ENCODE measurements at places on chromosomes 2 and 18.
A peak's percentile ranks its signal among the peaks of the same experiment; 100 is the strongest.

- peak; percentile 98 for DNase-seq
Measured at GRCh38 chr2:102063941-102064678, 72.3 kb downstream of the IL1R2 start.

- no peak for DNase-seq
Measured at GRCh38 chr2:134269972-134270735, 16.3 kb downstream of the MGAT5 start.

DNA sequence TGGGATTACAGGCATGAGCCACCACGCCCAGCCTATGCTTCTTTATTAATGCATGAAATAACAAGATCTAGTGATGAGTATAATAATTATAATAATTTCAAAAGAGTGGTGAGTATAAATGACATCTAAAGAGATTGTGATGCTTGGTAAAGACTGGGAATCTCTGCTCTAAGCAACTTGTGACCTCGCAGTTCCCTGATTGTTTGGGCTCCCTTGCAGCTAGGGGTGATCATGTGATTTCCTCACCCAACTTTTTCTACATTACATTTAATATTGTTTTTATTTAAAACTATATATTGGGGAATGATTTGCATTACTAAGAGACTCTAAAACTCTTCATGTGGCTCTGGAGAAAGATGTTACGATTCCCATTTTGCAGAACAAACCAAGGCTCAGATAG lies 4.1 kb upstream of the PPM1B start:
- no peak for DNase-seq

GRCh38 chr2:57510704-57511103 lies 535.9 kb upstream of the VRK2 start:
- no peak for DNase-seq

DNA sequence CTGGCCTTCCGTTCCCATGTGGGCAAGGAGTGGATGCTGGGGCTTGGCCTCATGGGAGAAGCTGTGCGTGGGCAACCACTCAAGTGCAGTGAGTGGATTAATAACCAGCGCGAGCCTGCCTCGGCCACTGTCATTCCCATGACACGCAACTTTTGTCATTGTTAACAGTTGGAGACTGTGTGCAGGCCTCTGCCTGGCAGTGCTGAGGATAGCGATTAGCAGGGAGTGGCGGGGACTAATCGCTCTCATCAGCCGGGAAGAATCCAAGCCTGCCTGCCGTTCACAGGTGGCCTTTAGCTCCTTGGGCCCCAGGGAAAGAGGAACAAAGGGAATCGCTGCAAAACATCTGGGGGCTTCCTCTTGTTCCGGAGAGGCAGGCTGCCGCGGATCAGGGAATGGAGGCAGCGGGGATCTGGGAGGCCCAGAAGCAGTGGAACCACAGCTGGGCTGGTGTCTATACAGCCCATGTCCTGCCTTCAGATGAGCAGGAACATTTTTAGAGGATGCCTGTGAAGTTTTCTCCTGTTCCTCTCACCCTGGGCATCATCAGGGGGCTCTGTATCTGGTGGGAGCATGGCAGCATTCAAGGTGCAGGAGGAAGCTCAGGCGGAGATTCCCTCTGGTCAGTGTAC lies 53.8 kb downstream of the CTIF start:
- DNase-seq: no peak

DNA sequence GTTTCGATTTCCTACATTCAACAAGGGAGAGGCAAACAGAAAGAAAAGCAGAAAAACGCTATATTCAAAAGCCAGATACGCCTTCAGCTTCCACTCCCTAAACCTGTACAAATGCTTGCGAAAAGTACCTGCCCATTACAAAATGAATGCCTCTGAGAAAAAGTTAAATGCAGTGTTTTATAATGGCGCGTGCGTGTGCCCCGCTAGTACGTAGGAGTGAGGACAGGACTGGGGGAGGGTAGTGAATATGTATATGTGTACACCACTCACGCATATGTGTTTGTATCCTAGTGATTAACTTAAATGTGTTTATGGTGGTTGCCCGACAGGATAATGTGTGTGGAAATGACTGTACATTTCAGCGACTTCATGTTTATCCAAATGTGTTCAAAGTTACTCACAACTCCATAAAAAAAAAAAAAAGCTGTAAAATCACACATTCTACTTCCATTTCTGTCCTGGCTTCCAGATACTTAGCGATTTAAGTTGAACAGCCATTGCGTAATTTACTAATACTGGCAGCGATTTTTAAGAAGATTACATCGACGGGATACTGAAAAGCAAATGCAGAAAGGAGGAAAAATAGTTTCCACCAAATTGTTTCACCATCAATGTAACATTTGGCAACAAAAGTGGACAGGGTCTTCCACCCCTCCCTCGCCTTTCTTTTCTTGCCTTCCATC lies 1.3 kb downstream of the NEUROD1 start:
- no peak for DNase-seq

DNA sequence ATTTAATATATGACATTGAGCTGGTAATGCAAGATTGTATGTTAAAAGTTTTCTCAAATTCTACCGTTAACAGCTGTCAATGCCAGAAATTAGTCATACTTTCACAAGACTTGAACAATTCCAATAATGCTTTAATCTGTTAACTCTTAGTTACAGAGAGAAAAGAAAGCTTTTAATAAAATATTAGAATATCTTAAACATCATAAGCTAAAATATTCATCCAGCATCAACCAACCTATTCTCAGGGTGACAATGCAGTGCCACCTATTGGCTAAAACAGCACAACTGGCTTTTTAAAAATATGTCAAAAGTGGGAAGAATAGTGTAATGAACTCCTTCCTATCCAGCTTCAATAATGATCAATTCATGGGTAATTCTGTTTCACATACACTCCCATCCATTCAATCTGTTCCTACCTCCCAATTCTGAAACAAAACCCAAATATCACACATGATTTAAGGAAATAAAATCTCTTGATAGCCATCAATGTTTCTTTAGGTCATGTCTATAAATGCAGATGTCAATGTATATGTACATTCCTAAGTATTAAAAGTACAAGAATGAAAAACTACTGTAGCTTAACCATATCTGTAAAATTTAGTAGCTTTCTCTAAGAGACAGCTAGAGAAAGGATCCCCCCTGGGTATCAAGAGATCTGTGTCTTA lies 79.8 kb upstream of the CCDC141 start:
- DNase-seq: peak; percentile 48

GRCh38 chr18:26702086-26702485 lies 153.7 kb upstream of the KCTD1 start:
- DNase-seq: peak; percentile 26

- DNase-seq: no peak
Measured at GRCh38 chr2:216920937-216921456, 61.1 kb upstream of the TNP1 start.

GRCh38 chr2:203451689-203452088 lies 83.4 kb downstream of the RAPH1 start:
- DNase-seq: peak; percentile 2

GRCh38 chr2:227817850-227818674 lies 4.4 kb downstream of the CCL20 start:
- DNase-seq: peak; percentile 54

DNA sequence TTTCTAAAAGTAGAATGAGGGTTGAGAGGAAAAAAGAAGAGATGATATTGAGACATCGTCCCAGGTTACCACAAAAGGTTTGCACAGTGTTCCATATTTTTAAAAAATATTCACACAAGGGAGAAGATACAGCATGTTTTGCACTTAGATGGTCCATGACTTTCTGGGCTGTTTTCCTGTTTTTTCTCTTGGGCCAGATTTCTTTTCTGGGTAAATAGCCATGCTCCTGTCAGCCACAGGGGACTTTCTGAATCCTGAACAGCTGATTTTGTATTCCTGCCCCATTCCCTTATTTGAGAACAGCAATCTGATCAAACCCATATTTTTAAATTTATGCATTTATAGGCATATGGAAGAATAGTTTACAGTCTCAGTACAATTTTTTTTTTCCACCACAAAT lies 185.9 kb upstream of the NRP2 start:
- no peak for DNase-seq

- no peak for DNase-seq
Measured at GRCh38 chr18:59376351-59376935, 17.4 kb upstream of the LMAN1 start.

- DNase-seq: peak; percentile 36
Measured at GRCh38 chr2:218323526-218324472, 31.5 kb upstream of the TMBIM1 start.

- DNase-seq: peak; percentile 54
Measured at GRCh38 chr2:174080672-174081121, 115.5 kb upstream of the SP3 start.

DNA sequence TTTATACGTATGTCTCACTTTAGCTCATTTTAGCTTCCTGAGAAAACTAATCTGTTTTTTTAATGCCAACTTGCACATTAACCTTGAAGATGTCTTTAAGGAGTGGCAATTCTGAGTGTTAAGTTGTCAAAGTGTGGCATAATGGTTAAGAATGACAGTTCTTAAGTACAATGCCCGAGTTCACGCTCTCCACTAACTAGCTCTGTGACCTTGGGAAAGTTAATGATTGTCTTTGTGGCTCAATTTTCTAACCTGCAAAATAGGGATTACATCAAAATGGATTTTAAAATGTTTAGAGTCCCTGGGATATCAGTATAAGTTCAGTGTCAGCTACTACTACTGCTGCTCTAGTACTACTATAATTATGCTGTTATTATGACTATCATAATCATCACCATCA lies 409.7 kb downstream of the SOCS6 start:
- DNase-seq: no peak

DNA sequence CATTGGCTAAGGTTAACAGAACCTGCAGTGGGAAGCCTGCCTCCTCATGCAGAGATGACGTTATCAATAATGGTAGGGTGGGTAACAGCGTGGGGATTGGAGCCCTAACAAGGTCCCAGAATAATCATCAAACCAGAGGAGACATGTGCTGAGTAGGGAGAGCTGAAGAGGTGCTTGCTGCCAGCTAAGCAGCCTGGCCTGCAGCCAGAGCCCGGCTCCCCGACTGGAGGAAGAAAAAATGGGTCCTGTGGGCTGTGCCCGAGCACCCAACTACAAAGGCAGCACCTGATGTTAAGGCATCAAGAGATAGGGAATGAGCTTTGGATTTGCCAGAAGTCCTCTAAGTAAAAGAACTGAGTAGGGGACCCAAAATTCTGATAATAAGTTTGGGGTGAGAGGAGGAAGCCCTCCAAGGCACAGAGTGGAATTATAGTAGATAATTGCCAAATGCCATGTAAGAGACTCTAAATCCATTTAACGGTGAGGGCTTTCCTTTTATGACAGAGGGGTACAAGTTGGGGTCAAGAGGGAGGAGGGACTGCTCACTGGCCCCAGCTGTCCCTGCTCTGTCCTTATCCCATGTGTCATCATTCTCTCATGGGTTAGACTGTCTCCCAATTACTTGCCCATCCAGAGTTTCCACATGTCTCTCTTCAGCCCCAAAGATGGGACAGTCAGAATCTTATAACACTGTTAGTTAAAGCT lies 156.1 kb downstream of the ANTXR1 start:
- no peak for DNase-seq

DNA sequence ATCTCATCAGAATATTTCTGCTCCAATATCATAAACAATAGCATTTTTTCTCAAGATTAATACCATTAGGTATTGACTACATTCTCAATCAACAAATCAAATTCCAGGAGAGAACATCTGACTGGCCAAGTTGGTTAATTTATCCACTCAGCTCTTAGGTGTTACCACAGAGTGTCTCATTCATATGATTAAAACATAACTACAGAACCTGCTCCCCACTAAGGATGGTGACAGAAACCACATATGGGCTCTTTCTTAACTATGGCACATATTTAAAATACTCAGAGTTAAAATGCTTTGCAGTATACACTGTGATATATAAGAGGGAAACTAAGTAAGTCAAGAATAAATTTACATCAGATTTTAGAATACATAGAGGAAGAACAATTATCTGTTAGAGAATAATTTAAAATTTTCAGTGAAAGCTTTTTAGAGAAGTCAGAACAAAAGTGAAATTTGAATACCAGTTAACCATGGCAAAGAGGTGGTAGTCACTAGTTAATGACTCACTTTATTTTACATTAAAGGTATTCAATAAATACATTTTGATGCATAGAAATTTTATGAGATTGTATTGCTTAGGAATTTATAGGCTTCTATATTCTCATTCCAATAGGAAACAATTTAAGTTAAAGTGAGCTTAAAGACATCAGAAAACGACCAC lies 1120.8 kb upstream of the TMEFF2 start:
- no peak for DNase-seq

DNA sequence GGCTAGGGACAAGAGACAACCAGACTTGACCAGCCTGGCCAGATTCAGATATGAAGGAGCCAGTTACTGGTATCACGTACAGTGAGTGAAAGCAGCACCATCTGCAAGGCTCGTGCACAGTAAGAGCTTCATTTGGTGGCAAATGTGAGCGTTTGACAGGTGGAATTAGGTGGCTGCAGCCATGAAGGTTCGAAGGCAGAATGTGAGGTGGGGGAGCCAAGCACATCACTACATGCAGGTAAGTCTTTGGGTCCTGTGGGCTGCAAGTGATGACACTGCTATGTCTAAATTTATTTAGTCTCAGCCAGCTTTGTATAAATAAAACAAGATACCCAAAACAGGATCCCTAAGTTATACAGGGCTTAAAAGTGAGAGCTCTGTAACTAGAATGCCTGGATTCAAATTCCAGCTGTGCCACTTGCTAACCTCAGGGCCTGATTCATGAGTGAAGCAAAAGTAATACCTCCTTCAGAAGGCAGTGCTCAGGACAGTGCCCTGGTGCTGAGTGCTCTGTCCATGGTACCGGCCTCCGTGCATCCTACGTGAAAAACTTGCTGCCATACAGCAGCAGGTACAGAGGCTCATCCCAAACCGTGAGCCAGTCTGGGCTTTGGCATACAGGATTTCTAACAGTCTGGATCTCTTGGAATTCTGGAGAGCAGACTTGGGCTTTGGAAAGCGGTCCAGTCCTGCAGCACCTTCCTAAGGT lies 18.6 kb downstream of the DDX18 start:
- peak; percentile 44 for DNase-seq

DNA sequence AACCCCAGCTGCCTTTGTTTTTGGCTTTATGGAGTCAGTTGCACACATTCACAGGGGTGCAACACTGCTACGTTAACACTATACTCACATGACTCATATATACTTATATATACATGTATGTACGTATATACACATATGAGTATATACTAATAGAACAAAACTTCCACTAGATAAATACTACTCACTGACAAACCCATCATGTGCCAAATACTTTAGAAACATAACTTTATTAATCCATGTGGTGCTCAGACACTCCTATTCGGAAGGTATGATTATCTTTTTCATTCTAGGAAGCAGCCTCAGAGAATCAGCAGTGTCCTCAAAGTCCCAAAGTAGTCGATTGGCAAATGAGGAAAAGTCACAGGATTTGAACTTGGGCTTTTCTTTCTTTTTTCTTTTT lies 7.9 kb downstream of the PMAIP1 start:
- DNase-seq: no peak
